ENCODE measurements at places on chromosomes 1 and 21.

DNA sequence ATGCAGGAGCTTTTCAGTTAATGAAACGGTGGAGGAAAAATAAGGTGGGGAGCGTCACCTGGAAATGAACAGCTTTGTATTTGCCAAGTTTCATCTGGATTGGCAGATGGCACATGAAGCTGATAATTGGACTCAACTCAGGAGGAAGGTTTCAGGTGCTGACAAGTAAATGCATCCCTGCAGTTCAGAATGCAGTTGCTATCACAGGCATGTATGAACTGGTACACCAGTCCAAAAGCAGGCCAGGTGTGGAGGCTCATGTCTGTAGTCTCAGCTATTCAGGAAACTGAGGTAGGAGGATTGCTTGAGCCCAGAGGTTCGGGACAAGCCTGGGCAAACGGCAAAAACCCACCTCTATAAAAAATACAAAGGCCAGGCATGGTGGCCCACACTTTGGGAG, 15.5 kb downstream of the DEGS1 start:
- DNase-seq = no peak

- no peak for DNase-seq
Measured at GRCh38 chr1:156283521-156283920, 604 bp upstream of the TMEM79 start.

DNA sequence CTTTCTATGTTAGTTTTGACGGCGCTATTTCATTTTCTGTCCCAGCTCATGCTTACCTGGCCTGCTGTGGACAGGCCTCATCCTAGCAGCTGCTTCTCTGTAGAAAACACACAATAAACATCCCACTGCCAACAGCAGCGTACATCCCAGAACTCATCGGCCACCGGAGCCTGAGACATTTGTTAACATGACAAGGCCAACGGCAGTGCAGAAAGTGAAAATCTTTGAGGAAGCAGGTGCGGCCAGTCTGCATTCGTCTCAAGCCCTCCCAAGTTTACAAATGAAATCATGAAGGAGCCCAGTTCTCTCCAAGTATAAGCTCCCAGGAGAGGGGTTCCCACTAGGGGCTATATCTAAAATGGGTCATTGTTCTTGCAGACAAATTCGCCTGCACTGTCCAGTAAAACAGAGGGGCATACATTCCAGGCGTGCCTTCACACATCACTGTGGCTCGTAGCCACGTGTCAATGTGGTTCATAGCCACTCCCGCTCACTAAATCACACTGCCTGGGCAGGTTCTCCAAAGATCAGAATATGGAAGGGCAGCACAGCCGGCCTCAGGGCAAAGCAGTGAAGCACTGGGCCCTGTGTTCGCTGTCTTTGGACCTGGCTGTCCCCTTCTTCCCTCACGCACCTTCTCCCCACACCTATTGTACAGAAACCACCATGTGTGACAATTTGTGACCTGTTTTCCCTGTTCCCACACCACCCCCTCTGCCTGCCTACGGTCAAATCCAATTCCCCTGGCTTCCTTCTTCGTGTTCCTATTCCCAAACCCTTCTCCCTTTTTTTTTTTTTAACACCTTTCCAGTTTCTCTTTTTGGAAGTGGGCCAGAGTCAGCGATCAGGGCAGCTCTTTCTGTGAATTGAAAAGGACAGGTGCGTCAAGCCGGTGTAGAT, 27.0 kb upstream of the ABCG1 start:
- no peak for DNase-seq

DNA sequence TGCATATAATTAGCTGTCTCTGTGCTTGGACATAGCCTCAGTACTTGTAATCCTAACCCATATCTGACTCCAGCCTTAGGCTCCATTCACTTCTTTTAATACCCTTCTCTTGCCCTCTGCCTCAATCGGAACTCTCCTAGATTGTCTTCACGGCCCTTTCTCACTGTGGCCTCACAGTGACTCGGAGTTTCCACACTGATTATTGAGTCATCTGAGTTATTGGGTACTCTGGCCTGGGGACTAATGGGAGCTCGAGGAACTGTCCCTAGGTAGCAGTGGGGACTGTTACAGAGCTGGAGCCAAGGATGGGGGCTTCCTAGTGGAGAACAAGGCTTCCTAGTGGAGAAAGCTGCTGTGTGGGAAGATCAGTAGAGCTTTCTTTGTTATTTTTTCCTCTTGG, 17.0 kb downstream of the TRAF5 start:
- no peak for DNase-seq

- no peak for DNase-seq
Measured at GRCh38 chr21:17607684-17608083, 5.0 kb downstream of the BTG3 start.

DNA sequence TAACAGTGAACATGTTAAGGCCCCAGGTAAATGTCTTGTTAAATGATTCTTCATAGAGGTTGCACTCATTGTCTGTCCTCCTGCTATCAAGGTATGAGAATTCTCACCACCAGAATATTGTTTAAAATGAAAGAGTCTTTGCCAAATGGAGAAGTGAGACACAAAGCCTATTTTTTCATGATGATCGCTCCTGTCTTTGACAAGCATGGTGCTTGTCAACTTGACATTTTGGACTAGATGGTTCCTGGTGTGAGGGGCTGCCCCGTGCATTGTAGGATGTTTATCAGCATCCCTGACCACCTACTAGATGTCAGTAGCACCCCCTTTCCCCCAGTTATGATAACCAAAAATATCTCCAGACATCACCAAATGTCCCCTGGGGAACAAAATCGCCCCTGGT, 65.6 kb downstream of the MDM4 start:
- no peak for DNase-seq

DNA sequence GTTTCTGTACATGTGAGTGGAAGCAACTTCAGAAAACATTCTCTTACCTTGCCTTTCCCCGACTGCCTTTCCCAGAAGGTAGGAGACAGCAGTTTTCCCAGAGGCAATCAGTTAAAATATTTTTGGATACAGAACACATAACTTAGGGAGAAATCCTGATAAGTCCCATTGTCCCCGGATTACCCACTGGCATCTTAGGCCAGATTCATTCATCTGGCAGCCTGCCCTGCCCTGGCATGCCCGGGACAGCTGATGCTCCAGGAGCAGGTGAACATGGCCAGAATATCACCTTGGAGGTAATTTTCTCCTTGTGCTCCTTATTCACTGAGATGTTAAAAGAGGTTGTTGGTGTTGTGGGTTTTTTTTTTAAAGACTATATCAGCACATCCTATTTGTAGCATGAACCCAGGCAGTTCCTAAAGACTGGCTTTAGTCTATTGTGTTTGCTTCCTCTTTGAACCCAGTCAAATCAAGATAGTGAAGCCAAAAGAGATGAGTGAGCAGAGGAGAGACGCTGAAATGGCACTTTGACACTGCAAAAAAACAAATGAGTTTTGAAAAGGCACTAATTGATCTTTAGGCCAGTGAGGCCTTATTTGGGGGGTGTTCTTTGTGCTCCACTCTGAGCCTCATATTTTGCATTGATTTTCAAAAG, 139.6 kb downstream of the PLPP3 start:
- peak; percentile 13 for DNase-seq

DNA sequence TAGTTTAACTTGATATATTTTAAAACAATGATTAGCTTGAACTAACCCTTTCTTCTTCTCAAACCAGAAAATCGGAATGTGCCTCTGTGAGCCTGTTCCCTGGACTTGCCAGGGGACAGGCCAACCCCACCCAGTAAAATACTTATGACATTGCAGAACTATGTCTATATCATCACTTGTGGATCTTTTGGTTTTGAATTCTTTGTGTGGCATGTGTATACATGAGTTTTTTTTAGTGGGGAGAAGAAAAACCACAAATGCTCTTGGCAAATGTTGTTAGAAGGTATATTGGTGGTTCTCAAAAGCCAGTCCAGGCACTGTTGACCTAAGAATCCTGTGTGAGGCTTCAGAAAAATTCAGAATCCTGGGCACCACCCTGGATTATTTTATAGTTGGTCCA, 347.4 kb downstream of the SIPA1L2 start:
- no peak for DNase-seq

- DNase-seq = no peak
Measured at GRCh38 chr1:61156576-61157467, 74.5 kb downstream of the NFIA start.

GRCh38 chr1:229880271-229881170, 186.5 kb upstream of the GALNT2 start:
- DNase-seq = no peak

DNA sequence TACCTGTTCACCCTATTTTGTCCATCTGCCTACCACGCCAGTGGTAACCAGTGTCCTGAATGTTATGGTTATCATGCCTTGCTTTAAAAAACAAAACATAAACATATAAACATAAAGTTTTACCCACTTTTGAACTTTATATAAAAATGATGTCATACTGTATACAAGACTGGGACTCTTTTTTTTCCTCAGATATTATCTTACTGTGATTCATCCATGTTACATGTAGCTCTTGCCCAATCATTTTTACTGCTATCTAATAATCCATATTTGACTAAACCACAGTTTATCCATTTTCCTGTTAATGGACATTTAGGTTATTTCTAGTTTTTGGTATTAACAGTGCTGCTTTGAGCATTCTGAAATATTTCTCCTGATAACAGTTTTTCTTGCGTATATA, 78.8 kb downstream of the GPR161 start:
- no peak for DNase-seq
